ENCODE measurements at places on chromosomes 11 and 22. TPM values are rescaled to one million over a fixed set of nuclear protein-coding genes. Genes with fewer than 3 reads are reported as not detected.

The APOBEC3C gene
- 16.5 TPM for total RNA-seq

The ALX4 gene
- total RNA-seq = not detected

The APOBEC3B gene
- total RNA-seq = 5.9 TPM

The MS4A4A gene
- not detected for total RNA-seq

The ARAP1 gene
- total RNA-seq = 62.0 TPM

The OR5A1 gene
- total RNA-seq = not detected

The ELFN2 gene
- total RNA-seq = under 0.01 TPM

The CD151 gene
- 314 TPM for total RNA-seq

The SLC16A8 gene
- not detected for total RNA-seq

The PLEKHB1 gene
- total RNA-seq = 0.79 TPM

The SLC22A8 gene
- total RNA-seq = not detected

The SPI1 gene
- total RNA-seq = not detected

The RASSF10 gene
- 0.22 TPM for total RNA-seq

The MMP8 gene
- not detected for total RNA-seq

The TSGA10IP gene
- not detected for total RNA-seq

The OR52A1 gene
- total RNA-seq = not detected

The FAT3 gene
- total RNA-seq = not detected

The HTR3B gene
- total RNA-seq = not detected

The LRRC32 gene
- total RNA-seq = 36.3 TPM

Measured in thoracic aorta endothelial cell (primary cell).